ENCODE measurements at places on chromosomes 13 and 19.

GRCh38 chr19:40422748-40423566, 2.8 kb downstream of the SERTAD1 start:
- DNase-seq, result no peak
- no peak overlapping the region for H3K4me3 ChIP-seq
- no peaks in the 10 kb centered on the region for H3K27me3 ChIP-seq
- peaks cover 11% of the 10 kb centered on the region for H3K4me1 ChIP-seq
- no peak overlapping the region for H3K27ac ChIP-seq

GRCh38 chr19:3178377-3178972, at the start of gene S1PR4:
Gene S1PR4, plus strand, starts transcription at chr19:3178769. Its CDS starts 24 bp downstream, at chr19:3178793.
- no peaks in the 10 kb centered on the region for H3K36me3 ChIP-seq
- DNase-seq, result no peak
- no peak within 1 kb of the TSS for H3K4me3 ChIP-seq

GRCh38 chr13:93413972-93414717, 187.5 kb downstream of the GPC6 start:
- H3K27ac ChIP-seq, result no peak overlapping the region
- no peaks in the 10 kb centered on the region for H3K27me3 ChIP-seq
- DNase-seq, result no peak
- H3K4me1 ChIP-seq, result no peaks in the 10 kb centered on the region

DNA sequence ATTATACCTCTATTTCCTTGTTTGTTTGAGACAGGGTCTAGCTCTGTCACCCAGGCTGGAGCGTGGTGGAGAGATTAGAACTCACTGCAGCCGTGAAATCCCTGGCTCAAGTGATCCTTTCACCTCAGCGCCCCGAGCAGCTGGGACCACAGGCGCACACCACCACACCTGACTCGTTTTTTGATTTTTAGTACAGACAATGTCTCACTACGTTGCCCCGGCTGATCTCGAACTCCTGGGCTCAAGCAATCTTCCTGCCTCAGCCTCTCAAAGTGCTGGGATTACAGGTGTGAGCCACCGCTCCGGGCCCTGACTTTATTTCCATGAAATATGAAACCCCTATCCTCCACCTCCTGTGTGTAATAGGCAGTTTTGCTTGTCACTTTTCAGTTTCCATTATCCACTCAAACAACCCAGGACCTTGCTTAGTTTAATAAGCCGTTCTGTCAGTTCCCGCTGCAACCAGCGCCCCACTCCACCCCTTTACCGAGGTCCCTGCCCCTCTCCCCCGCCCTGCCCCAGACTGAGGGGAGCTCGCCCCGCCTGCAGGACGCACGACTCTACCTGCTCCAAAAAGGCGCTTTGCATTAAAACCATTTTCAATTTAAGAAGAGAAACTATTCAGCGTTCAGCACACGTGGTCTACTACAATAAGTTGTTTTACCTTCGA, 16.9 kb downstream of the ZNF816 start:
- H3K4me3 ChIP-seq, result no peak overlapping the region
- no peak overlapping the region for H3K27ac ChIP-seq
- H3K27me3 ChIP-seq, result no peaks in the 10 kb centered on the region
- H3K4me1 ChIP-seq, result peaks cover 11% of the 10 kb centered on the region

GRCh38 chr13:114222461-114222968, 12.2 kb upstream of the CDC16 start:
- no peaks in the 10 kb centered on the region for H3K36me3 ChIP-seq
- no peak overlapping the region for H3K27ac ChIP-seq
- H3K4me3 ChIP-seq, result no peak overlapping the region
- H3K4me1 ChIP-seq, result no peaks in the 10 kb centered on the region
- no peak for DNase-seq
- H3K27me3 ChIP-seq, result no peaks in the 10 kb centered on the region

DNA sequence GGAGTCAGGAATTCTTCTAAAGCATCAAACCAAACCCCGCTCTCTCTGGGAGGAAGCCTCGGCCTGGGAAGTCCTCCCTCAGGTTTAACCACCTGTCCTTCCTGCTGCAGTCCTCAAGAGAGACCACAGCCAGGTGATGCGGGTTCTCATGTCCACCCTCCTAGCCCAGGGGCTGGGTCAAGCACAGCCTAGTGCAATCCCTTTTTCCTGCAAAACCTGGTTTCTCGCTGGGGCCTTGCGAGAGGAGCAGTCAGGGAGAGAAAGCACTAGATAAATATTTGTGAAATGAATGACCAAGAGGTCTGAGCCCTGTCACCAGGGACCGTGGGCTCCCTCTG, 2.4 kb downstream of the SLC8A2 start:
- H3K36me3 ChIP-seq, result no peaks in the 10 kb centered on the region
- peaks cover 13% of the 10 kb centered on the region for H3K27me3 ChIP-seq
- peaks cover 28% of the 10 kb centered on the region for H3K4me1 ChIP-seq

DNA sequence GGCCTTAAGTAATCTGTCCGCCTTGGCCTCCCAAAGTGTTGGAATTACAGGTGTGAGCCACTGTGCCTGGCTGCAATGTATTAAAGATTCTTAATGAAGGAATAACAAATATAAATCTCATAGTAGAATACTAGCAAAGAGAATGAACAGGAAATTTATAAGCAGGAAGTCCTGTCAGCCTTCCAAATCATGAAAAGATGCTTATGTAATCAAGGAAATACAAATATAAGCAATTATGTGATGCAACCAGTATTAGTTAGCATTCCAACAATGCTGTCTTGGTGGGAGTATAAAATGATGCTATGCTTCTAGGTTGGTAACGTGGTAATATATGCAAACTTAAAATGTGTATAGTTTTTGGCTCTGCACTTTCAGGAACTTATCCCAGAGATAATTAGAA, 133.8 kb downstream of the PDS5B start:
- no peaks in the 10 kb centered on the region for H3K4me1 ChIP-seq
- no peak overlapping the region for H3K27ac ChIP-seq
- no peak overlapping the region for H3K4me3 ChIP-seq
- peaks cover 28% of the 10 kb centered on the region for H3K36me3 ChIP-seq
- DNase-seq, result no peak
- no peaks in the 10 kb centered on the region for H3K27me3 ChIP-seq

DNA sequence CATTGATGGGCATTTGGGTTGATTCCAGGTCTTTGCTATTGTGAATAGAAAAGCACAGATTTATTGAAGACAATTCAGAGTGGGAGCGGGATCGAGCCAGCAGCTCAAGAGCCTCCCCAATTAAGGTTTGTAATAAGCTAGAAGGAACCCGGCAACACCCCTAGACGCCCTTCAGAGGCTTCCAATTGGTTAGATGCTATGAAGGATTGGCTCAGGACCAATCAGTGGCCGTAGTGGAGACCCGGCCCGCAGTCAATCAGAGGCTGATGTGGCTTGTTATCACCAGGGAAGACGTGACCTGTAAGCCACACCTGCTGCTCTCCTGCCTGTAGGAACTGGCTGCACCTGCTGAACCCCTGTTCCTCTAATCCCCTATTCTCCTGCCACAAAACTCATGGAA, 14.6 kb downstream of the SIGLEC11 start:
- H3K4me1 ChIP-seq, result no peaks in the 10 kb centered on the region
- H3K4me3 ChIP-seq, result no peak overlapping the region
- H3K36me3 ChIP-seq, result no peaks in the 10 kb centered on the region
- H3K27ac ChIP-seq, result no peak overlapping the region

- peaks cover 35% of the 10 kb centered on the region for H3K4me1 ChIP-seq
- no peak overlapping the region for H3K4me3 ChIP-seq
- no peaks in the 10 kb centered on the region for H3K27me3 ChIP-seq
- H3K27ac ChIP-seq, result no peak overlapping the region
- H3K36me3 ChIP-seq, result no peaks in the 10 kb centered on the region
Observed at GRCh38 chr13:98199480-98199879, 22.4 kb upstream of the RNF113B start.

GRCh38 chr19:32465176-32465575, 59.6 kb downstream of the DPY19L3 start:
- DNase-seq, result no peak
- H3K4me1 ChIP-seq, result peaks cover 13% of the 10 kb centered on the region
- H3K4me3 ChIP-seq, result no peak overlapping the region
- peaks cover 3% of the 10 kb centered on the region for H3K36me3 ChIP-seq
- H3K27ac ChIP-seq, result no peak overlapping the region

DNA sequence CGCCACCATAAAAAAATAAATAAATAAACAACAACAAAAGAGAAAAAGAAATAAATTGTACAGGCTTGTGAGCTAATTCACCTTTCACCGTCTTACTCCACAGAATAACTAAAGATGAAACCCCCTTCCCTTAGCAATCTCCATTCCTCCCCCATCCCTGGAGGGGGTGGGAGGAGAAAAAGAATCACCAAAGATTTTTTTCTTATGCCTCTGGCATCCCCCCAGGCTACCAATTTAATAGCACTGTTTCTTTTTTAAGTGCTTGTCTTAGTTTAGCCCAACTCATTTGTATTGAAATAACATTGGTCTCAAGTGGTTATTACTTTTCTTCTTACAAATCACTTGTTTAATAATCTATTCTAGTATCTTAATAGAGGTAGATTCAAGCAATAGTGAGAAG, 23.9 kb upstream of the KLF5 start:
- no peak overlapping the region for H3K27ac ChIP-seq
- no peak overlapping the region for H3K4me3 ChIP-seq
- H3K4me1 ChIP-seq, result peaks cover 6% of the 10 kb centered on the region
- no peaks in the 10 kb centered on the region for H3K36me3 ChIP-seq

DNA sequence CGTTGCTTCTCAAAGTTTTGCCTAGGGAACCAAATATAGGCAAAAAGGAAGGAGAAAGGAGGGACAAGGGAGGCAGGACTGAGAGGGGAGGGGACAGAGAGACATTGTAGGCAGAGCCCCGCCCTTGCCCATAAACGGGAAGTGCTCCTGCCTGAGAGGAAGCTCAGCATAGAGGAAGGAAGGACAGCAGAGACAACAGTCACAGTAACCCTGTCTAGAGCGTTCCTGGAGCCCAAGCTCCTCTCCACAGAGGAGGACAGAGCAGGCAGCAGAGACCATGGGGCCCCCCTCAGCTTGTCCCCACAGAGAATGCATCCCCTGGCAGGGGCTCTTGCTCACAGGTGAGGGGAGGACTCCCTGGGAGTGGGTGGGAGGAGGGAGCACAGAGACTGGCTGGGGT, at the start of gene CEACAM21:
CEACAM21 (plus strand) TSS at position 169 of the 400 bp plus-strand sequence; CDS start at position 278, 109 bp downstream.
- no peaks in the 10 kb centered on the region for H3K36me3 ChIP-seq
- H3K27me3 ChIP-seq, result no peaks in the 10 kb centered on the region
- no peak within 1 kb of the TSS for H3K4me3 ChIP-seq
- DNase-seq, result no peak

DNA sequence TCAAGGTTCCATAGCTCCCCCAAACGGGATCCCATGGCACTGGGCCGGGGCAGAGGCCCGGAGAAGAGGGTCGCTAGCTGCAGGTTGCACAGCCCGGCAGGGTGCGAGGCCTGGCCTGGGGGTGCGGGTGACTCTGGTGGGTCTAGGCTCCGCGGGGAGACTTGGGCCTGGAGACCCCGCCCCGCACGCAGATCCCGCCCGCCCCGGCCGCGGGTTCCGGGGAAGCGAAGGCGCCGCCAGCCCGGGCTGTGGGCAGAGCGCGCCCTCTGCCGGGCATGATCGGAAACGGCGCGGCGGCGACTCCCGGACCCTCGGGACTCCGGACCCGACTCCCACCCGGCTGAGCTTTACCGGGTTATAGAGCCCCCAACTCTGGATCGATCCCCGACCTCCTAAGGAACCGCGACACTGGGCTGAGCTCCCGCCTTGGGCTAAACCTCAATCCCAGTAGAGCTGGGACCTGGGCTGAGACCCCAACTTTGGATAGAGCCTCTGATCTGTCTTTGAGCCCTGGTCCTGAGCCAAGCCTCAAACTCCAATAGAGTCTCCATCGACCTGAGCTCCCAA, 3.1 kb upstream of the TNFAIP8L1 start:
- peaks cover 4% of the 10 kb centered on the region for H3K4me1 ChIP-seq
- DNase-seq, result peak; percentile 88
- no peak overlapping the region for H3K27ac ChIP-seq
- H3K4me3 ChIP-seq, result peak overlapping the region; percentile 53

DNA sequence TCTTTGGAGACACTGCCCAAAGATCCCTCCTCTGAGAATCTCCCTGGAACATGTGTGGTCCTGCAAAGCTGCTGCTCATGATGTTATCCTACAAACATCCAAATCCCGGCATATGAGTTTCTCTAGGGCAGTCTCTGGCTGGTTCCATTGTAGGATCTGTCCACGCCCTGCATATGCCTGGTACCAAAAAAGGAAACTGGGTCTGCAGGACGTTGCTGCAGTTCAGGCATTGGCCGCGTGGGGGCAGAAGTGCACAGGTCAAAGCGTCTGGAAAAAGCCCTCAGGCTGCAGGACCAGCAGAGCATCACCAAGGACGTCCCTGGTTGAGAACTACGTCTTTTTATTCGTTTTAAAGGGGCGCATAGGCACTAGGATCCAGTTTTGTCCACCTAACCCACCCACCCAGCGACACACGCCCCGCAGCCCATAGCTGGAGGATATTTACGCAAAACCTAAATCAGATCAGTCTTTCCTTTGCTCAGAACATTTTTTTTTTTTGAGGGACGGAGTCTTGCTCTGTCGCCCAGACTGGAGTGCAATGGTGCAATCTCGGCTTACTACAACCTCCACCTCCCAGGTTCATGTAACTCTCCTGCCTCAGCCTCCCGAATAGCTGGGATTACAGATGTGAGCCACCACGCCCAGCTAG, 12.9 kb upstream of the ZNF564 start:
- DNase-seq, result peak; percentile 87
- no peak overlapping the region for H3K4me3 ChIP-seq
- no peak overlapping the region for H3K27ac ChIP-seq
- no peaks in the 10 kb centered on the region for H3K4me1 ChIP-seq
- H3K27me3 ChIP-seq, result no peaks in the 10 kb centered on the region
- H3K36me3 ChIP-seq, result no peaks in the 10 kb centered on the region

- DNase-seq, result no peak
- H3K4me1 ChIP-seq, result no peaks in the 10 kb centered on the region
- no peaks in the 10 kb centered on the region for H3K36me3 ChIP-seq
- no peak overlapping the region for H3K27ac ChIP-seq
Observed at GRCh38 chr13:60000081-60000480, 163.6 kb downstream of the DIAPH3 start.

DNA sequence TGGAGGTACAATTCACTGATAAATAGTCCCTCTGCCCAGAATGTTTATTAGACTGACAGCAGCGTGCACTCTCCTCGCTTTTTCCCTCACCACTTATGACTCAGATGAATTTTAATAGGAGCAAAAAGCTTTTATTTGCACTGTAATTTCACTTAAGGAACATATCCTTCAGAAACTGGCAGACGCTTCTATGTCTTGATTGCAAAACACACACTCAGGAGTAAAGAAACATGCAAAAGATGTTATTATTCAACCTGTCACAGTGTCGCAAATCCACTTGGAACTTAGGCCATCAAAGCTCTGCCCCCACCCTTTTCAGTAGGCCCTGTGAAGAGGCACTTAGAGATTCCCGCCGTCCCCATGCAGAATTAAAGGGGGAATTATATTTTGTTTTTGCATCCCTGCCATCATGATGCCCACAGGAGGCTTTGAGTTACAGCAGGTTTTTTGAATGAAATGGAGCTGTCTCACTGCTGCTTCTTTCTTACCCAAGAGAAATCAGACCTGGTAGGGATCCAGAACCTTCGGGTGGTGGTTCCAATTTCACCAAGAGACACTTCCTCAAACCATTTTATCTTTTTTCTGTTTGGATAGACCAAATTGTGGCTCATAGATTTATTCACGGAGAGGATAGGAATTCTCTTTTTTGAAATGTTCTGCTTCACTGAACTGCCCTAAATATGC, 74.5 kb downstream of the GGACT start:
- no peak for DNase-seq
- H3K4me1 ChIP-seq, result peaks cover 57% of the 10 kb centered on the region
- H3K36me3 ChIP-seq, result no peaks in the 10 kb centered on the region
- H3K4me3 ChIP-seq, result no peak overlapping the region

Data from neural progenitor cell (in vitro differentiated cells).